ENCODE measurements at places on chromosomes 6 and 20. TPM values are rescaled to one million over a fixed set of nuclear protein-coding genes. Genes with fewer than 3 reads are reported as not detected.

Gene MDFI
- total RNA-seq, result 62.6 TPM

Gene NR2E1
- not detected for total RNA-seq

Gene ZNF334
- 4.8 TPM for total RNA-seq

Gene COL20A1
- total RNA-seq, result 0.21 TPM

Gene SIRPB2
- total RNA-seq, result not detected

DNA sequence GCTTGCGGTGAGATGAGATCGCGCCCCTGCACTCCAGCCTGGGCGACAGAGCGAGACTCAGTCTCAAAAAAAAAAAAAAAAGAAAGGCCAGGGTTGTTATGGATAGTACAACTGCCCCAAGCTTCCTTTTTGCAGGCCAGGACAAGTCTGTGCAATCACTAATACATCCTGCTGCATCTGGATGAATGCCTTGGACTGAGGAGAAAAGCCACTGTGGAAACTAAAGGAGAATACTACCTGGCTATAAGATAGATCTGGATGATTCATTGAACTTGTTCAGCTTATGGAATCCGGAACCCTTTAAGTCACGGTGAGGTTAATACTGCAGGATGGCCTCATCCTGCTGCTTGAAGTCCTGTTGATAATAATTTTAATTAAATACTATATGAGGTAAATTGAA is 278.2 kb downstream of the TFAP2A start:
- DNase-seq, result no peak

DNA sequence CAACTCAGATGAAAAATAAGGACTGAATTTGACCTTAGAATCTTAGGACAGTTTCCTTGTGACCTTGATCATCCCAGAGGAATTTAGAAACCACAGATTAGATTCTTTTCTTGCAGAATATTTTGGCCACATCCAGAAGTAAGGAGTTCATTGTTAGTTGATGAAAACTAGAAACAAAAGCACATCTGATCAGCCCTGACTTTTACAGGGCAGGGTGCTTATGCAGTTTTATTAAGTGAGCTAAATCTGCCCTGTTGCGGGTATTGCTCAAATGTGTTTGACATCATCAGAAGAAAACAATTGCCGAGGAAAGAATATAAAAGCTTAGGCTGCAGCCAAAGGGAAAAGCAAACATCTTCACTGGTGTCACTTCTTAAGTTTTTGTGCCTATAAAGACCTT is 100.8 kb downstream of the MTFR2 start:
- DNase-seq, result no peak

DNA sequence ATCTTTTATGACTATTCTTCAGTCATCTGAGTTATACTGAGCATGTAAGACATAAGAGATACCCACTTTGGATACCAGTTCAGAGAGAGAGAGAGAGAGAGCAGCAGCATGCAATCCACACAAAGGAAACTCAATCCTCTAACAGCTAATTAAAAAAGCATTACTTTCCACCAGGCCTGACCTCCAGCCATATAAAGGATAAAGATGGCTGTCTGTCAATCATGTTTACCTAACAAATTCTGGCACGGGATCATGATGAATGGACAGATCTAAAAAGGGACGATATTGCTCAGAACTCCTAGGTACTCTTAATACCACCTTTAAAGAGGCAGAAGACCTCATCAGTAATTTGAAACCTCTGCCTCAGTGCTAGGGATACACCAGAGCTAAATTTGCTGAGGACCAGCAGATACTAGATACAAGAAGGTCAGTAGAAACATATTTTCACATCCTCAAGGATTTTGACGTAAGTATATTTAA is 159.2 kb downstream of the RPS12 start:
- no peak for DNase-seq

Gene CLPSL2
- not detected for total RNA-seq

Gene BHLHE23
- not detected for total RNA-seq

- no peak for DNase-seq
These were observed 103.4 kb downstream of the MAP3K4 start for GRCh38 chr6:161094955-161095354.

Gene OTOR
- not detected for total RNA-seq

GRCh38 chr20:12947691-12948090 is 61.1 kb upstream of the SPTLC3 start:
- no peak for DNase-seq

Gene PPP1R14C
- total RNA-seq, result 3.3 TPM

Gene PDE7B
- total RNA-seq, result not detected

- DNase-seq, result no peak
These were observed 64.6 kb downstream of the ERMARD start for GRCh38 chr6:169816054-169816453.

DNA sequence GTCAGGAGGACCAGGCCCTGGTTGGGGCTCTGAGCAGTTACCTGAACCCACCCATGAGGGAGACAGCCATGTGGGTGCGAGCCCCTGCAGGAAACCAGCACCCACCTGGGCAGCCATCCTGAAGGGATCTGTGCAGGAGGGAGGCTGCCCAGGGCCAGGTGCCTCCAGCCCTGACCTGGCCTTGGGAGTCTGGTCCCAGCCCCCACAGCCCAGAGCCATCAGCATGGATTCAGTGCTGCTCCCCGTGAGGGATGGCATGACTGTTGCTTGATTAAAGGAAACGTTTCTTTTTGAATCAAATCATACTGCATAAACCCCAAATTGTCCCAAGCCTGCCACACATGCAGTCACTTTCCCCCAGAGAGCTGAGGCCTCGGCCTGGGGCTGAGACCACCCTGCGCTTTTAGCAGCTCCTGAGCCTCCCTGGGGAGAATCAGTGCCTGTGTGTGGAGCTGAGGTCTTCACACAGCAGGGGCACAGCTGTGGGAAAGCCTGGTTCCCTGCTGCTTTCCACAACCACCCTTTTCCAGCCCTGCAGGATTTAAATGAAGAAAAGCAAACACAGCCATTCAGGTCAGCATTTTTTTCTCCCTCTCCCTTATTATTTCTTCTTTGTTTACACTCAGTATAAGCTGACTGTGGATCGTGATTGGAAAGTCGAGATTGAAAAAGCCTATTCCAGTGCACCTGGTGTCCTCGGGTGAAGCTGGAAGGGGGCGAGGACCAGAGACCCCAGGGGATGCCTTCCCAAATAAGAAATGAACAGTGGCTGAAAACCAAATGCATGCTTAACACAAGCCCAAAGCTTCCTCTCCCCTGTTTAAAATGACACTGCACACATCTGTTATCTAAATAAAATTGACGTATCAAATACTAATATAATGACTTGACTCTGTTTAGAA is 283.9 kb downstream of the SMOC2 start:
- no peak for DNase-seq

DNA sequence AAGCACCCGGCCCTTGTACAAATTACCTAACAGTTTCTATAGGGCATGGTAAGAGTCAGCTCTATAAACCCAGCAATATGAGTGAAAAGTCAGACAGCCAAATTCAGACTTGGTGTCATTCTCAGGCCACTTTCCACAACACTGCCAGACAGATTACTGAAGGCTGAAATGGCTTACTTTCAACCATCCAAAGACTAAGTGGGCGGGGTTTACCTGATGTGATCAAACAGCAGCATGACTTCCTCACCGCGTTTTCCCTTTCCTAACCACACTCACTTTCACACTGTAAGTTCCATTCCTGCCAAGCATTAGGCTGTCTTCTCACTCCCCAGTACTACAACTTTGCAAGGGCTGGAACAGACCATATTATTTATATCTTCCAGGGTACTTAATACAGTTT is 85.9 kb downstream of the SMLR1 start:
- DNase-seq, result no peak

DNA sequence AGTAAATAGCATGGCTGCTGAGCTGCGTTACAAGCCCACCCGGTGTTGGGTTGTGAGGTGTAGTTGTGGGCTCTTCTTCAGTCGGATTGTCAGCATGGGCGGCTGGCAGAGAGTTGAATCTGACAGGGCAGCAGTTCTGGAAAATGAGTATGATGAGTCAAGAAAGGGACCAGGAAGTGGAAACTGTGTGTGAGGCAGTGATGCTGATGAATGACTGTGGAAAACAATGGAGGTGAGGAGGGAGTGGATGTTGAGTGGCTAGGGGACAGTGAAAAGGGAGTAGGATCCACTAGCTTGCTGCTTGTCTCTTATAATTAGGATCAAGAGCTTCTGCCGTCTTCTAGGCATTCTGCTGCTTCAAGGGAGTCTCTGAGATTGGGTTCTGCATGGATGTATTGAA is 154.3 kb downstream of the ESR1 start:
- no peak for DNase-seq

Gene CD93
- 3.7 TPM for total RNA-seq

Gene MED20
- total RNA-seq, result 21.7 TPM

- no peak for DNase-seq
These were observed 11.8 kb upstream of the CD93 start for GRCh38 chr20:23097636-23098580.

All from chondrocyte (in vitro differentiated cells).